ENCODE measurements at places on chromosomes 6 and 20. TPM values are rescaled to one million over a fixed set of nuclear protein-coding genes. Genes with fewer than 3 reads are reported as not detected.

Gene TRIM10
- total RNA-seq, result not detected

GRCh38 chr6:3294921-3295871 lies 36.4 kb downstream of the PSMG4 start:
- no peak for DNase-seq

GRCh38 chr6:83952830-83953229 lies 80.7 kb upstream of the MRAP2 start:
- peak; percentile 11 for DNase-seq

DNA sequence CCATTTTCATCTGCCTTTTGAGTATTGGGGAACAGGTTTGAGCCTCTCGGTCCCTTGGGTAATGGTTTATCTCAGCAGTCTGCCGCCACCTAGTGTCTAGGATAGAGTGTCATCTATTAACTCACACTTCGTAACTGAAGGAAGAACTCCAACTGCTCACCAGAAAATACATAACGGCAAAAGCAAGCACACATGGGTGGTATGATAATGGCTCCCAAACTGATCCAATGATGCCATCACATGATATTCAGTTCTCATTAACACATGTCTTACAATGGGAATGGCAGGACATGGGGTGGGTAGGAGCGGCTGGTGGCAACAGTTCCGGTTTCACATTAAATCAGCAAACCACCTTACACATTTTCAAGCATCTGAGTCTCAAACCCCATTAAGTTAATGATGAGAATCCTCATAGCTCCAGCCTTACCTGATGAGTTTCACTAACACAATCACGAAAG lies 110.7 kb upstream of the PHACTR1 start:
- DNase-seq, result peak; percentile 81

DNA sequence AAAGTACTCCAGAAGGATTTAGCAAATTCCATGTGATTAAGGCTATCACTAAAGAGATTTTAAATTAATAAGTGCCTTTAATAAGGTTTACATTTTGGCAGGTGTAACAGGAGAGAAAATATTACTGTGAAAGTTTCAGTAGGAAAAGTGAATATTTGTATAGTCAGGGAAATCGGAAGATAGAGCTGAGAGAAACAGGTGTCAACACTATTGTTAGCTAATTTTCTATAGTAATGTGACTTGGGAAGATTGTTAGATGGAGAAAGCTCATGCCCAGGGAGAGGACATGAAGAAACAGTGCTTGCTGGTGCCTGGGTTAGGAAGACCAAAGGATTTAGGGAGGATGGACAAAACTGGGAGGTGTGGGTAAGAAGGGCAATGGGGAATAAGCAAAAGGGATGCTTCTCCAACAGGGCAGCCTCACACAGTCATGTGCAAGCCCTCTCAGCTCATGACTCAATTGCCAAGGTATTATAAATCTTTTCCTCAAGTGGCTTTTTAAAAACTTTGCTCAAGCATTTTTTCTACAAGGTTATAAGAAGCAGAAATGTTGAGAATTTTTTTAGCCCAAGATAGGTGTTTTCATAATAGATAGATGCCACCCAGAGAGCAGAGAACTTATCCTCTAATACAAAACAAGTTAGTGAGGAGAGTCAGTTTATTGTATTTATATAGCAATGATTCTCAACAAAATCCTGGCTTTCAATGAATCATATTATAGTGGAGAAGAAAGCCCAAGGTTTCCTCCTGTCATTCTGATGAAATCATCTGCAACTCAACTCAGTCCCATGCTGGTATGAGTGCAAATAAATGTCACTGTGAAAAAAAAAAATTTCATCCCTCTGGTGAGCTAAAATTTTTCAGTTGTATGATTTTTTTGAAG lies 325.2 kb upstream of the NT5E start:
- no peak for DNase-seq

Gene SLC17A3
- not detected for total RNA-seq

Gene TGM2
- total RNA-seq, result 708 TPM

- DNase-seq, result peak; percentile 93
Measured at GRCh38 chr6:13302751-13303667, 25.3 kb downstream of the TBC1D7 start.

GRCh38 chr6:51633424-51633823 lies 454.0 kb downstream of the PKHD1 start:
- no peak for DNase-seq

DNA sequence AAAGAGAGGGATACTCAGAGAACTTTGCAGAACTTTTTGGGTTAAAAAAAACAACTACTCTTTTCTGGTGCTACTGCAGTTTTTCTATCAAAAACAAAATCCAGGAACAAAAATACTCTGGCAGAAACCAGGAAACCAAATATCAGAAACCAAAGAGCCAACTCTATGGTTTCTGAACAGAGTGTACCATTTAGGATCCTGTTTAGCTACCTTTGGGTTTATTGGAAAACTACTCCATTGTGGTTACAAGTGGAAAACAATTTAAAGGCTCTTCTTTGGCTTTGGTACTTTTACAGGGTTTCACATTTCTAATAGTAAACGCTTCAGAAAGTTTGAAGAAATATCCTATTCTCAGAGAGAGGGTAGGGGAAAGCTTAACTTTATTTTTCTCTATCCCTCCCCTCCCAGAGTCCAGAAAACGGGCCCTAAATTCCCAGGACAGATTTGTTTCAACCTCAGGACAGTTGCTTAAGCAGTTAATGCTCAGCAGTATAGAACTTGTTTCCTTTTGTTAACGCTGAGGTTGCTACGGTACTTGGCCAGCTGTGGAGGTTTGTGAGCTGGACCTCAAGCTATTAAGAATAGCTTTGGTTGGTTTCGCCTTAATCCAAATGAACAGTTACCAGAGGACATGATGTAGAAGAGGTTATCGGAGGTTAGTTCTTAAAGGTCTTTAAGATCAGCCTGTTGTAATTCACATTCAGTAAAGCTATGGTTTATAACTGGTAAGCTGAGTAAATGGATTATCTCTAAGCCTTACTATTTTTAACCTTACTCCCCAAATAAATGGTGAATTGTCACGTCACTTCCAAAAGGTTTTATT lies 47.9 kb downstream of the FOXO3 start:
- no peak for DNase-seq
